ENCODE measurements at places on chromosomes 11 and 22.

DNA sequence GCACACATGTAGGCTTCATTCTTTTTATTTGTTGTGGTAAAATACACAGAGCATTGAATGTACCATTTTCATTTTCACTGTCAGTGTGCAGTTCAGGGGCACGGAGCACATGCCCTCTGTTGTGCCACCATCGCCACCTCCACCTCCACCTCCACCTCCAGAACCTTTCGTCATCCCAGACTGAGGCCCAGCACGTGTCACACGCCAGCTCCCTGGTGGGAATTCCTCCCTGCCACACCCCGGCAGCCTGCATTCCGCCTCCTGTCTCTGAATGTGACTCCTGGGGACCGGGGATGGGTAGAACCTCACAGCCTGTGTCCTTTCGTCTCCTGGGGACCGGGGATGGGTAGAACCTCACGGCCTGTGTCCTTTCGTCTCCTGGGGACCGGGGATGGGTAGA lies 10.9 kb downstream of the GRAMD4 start:
- DNase-seq, result no peak

GRCh38 chr11:122259195-122259821 lies 143.3 kb upstream of the BLID start:
- DNase-seq, result no peak

DNA sequence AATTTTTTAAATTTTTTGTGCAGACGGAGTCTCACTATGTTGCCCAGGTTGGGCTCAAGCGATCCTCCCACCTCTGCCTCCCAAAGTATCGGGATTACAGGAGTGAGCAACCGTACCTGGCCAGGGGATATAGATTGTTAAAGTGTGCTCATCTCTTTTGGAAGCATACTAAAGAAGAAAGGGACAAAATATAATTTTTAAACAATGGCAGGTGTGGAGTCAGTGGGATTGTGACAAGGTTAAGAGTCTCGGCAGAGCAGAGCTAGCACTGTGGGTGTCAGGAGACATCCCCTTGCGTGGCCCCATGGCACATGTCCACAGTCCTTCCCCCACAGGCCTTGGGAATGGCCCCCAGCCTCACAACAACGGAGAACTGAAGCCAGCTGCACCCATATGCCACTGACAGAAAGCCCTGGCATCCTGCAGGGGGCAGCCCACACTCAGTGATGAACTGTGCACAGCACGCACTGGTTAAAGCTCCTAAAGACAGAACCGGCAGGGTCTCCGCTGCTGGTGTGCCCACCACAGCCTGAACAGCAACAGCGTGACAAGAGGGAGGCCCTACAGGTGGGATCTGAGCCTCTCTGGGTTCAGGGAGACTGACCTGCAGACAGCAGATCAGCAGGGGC lies 29.9 kb downstream of the SERPIND1 start:
- peak; percentile 59 for DNase-seq

GRCh38 chr11:112770487-112770886 lies 190.7 kb upstream of the NCAM1 start:
- DNase-seq, result no peak

DNA sequence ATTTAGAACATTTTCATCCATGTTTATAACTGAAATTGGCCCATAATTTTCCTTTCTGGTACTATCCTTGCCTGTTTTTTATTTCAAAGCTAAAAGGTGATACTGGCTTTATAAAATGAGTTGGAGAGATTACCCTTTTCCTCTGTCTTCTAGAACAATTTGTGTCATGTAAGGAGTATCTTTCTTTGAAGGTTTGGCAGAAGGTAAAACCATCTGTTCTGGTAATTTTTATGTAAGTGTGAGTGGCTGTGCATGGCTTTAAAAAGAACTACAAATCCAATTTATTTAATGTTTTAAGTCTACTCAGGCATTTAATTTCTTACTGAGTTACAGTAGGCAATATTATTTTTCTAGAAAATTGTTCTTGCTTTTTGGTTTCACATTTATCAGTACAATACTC lies 7.7 kb upstream of the MRGPRD start:
- DNase-seq, result no peak

- DNase-seq, result no peak
These were observed 503.2 kb upstream of the B3GAT1 start for GRCh38 chr11:134915212-134915611.

- no peak for DNase-seq
These were observed 484.5 kb downstream of the MN1 start for GRCh38 chr22:27317096-27317495.

GRCh38 chr11:11731311-11732083 lies 109.7 kb upstream of the GALNT18 start:
- no peak for DNase-seq

DNA sequence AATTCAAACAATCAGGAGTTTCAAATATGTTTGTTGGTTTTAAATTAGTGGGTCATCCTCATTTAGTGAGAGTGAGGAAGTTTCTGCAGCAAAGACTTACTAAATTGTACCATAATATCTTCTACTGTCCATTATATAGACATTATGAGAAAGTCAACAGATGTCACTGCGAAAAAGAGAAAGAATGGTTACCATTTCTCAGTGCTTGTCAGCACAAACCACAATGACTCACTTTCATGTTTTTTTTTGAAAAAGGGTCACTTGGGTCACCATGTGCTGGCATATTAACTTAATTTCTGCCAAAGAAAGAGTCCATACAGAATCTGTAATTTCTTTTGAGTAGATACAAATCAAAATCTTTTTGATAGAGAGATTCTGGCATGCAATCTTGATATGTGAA lies 924.6 kb upstream of the FAT3 start:
- no peak for DNase-seq

All from iPS-NIHi11 (cell line).